ENCODE measurements at places on chromosomes 3 and 15.

GRCh38 chr15:99992611-99993231 lies 259.5 kb upstream of the LYSMD4 start:
- no peaks in the 10 kb centered on the region for H3K4me1 ChIP-seq
- H3K36me3 ChIP-seq = no peaks in the 10 kb centered on the region
- DNase-seq = no peak
- peaks cover 2% of the 10 kb centered on the region for H3K27me3 ChIP-seq

GRCh38 chr3:96959901-96960641 lies 145.7 kb downstream of the EPHA6 start:
- DNase-seq = no peak
- no peaks in the 10 kb centered on the region for H3K36me3 ChIP-seq
- H3K27ac ChIP-seq = no peak overlapping the region
- H3K4me3 ChIP-seq = no peak overlapping the region
- no peaks in the 10 kb centered on the region for H3K4me1 ChIP-seq

DNA sequence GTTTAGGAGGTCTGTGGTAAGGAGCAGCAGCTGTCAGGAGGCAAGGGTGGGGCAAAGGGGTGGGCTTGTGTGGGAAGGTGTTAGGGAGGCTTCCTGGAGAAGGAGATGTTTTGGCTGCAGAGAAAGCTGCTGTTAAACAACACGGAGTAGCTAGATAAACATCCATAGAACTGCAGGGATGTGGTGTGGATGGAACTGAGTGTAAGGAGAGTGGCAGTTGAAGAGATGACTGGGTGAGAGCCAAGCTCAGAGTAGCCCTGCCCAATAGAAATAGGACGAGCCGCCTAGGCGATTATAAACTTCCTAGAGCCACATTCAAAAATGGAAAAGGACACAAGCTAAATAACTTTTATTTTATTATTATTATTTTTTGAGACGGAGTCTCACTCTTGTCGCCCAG lies 19.9 kb downstream of the RPLP1 start:
- H3K4me3 ChIP-seq = no peak overlapping the region
- H3K4me1 ChIP-seq = peaks cover 20% of the 10 kb centered on the region
- no peak for DNase-seq
- no peak overlapping the region for H3K27ac ChIP-seq
- peaks cover 21% of the 10 kb centered on the region for H3K27me3 ChIP-seq

- H3K4me3 ChIP-seq = no peak overlapping the region
- H3K27me3 ChIP-seq = no peaks in the 10 kb centered on the region
- no peak for DNase-seq
- H3K36me3 ChIP-seq = peaks cover 21% of the 10 kb centered on the region
- peaks cover 27% of the 10 kb centered on the region for H3K4me1 ChIP-seq
Observed at GRCh38 chr15:40468898-40469331, 1.9 kb upstream of the CHST14 start.

- H3K4me1 ChIP-seq = no peaks in the 10 kb centered on the region
- no peaks in the 10 kb centered on the region for H3K27me3 ChIP-seq
- no peak overlapping the region for H3K4me3 ChIP-seq
- H3K27ac ChIP-seq = no peak overlapping the region
Observed at GRCh38 chr3:2921903-2922302, 188.3 kb downstream of the IL5RA start.

DNA sequence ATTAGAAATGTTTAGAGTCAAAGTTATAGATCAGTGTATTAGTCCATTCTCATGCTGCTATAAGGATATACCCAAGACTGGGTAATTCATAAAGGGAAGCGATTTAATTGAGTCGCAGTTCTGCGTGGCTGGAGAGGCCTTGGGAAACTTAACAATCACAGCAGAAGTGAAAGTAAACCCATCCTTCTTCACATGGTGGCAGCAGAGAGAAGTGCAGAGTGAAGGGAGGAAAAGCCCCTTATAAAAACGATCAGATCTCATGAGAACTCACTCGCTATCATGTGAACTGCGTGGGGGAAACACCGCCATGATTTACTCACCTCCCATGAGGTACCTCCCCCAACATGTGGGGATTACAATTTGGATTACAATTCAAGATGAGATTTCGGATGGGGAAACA lies 871.5 kb downstream of the DIPK2A start:
- DNase-seq = no peak
- no peak overlapping the region for H3K27ac ChIP-seq
- H3K27me3 ChIP-seq = no peaks in the 10 kb centered on the region
- no peak overlapping the region for H3K4me3 ChIP-seq
- no peaks in the 10 kb centered on the region for H3K36me3 ChIP-seq

GRCh38 chr3:166986000-166986399 lies 394.1 kb downstream of the ZBBX start:
- H3K27me3 ChIP-seq = no peaks in the 10 kb centered on the region
- no peaks in the 10 kb centered on the region for H3K4me1 ChIP-seq
- no peak overlapping the region for H3K27ac ChIP-seq
- no peaks in the 10 kb centered on the region for H3K36me3 ChIP-seq
- H3K4me3 ChIP-seq = no peak overlapping the region

- peak overlapping the region; percentile 31 for H3K4me3 ChIP-seq
- peaks cover 35% of the 10 kb centered on the region for H3K4me1 ChIP-seq
- H3K27me3 ChIP-seq = no peaks in the 10 kb centered on the region
- peaks cover 19% of the 10 kb centered on the region for H3K36me3 ChIP-seq
- no peak for DNase-seq
Observed at GRCh38 chr3:186929186-186929585, 1.1 kb upstream of the ST6GAL1 start.

DNA sequence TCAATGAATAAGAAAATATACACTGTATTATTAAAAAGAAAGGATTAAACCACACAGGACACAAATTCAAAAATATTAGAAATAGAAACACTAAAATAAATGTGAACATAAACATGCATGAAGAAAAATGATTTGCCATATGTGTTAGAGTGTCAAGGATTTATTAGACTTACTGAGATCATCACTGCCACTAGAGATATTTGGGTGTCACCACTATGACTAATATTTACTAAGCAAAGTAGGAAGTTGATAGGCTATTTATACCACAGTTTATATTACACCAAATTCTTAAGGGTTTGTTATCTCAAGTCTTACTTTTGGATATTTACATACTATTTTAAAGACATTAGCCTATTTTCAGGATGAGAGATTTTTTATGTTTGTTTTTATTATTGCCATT lies 575.0 kb upstream of the SGO1 start:
- no peak overlapping the region for H3K27ac ChIP-seq
- no peaks in the 10 kb centered on the region for H3K4me1 ChIP-seq
- H3K4me3 ChIP-seq = no peak overlapping the region
- H3K36me3 ChIP-seq = no peaks in the 10 kb centered on the region

GRCh38 chr3:128315313-128315712 lies 151.4 kb downstream of the DNAJB8 start:
- peaks cover 10% of the 10 kb centered on the region for H3K4me1 ChIP-seq
- H3K36me3 ChIP-seq = no peaks in the 10 kb centered on the region
- no peaks in the 10 kb centered on the region for H3K27me3 ChIP-seq
